ENCODE measurements at places on chromosomes 3 and 15.

DNA sequence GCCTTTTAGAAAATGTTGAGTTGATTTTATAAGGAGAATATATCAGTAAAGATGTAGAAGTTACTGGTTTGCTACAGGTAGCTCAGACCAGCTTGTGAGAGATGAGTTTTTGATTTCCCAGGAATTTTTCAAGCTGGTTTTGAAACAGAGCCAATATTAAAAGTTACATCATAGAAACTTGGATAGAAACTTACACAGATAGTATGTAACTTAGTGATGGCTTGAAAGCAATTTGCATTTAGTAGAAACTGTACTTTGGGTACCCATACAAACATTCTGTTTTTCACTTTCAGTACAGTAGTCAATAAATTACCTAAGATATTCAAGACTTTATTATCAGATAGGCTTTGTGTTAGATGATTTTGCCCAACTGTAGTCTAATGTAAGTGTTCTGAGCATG is 93.4 kb downstream of the RBMS3 start:
- DNase-seq, result no peak

DNA sequence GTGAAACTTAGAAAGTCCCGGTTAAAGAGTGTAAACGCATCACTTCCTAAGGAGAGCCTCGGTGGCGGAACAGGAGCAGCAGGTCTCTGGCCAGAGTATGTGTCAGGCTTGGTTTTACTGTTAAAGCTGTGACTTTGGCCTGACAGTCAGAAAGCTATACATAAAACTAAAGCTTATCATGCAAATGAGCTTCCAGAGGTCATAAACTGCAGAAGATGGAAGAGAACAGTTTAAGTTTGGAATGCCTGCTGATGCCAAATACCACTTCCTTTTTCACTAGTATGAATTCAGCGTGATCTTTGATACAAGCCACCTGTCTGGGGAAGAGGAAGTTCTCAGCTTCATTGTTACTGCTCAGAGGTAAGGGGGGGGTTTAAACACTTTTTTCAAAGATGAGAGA is 125.1 kb upstream of the CTDSPL start:
- no peak for DNase-seq

- DNase-seq, result no peak
Measured at GRCh38 chr3:171193693-171194092, 167.2 kb upstream of the SLC2A2 start.

- no peak for DNase-seq
Measured at GRCh38 chr3:62356356-62356755, 17.0 kb downstream of the FEZF2 start.

DNA sequence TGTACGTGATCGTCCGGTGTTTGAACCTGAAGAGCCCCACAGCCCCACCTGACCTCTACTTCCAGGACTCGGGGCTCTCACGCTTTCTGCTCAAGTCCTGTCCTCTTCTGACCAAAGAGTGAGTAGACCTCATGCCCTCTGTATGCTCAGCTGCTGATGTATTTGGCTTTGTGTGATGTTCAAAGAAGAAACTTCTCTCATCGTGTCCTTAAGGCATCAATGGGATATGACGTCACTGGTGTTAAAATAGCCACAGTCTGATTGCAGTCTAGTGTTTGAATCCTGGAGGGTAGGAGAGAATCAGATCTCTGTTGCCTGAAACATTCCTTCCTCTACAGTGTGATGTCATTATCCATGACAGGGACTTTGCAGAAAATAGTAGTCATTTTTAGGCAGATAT is 28.1 kb downstream of the ABHD2 start:
- DNase-seq, result no peak

Data from pons (tissue), 1 donor.